Effector CD8-positive, alpha-beta T cell (primary cell): ENCODE measurements at places on chromosomes 13 and 19.

GRCh38 chr19:29410601-29411000 is 115.2 kb upstream of the VSTM2B start:
- no peak for DNase-seq

DNA sequence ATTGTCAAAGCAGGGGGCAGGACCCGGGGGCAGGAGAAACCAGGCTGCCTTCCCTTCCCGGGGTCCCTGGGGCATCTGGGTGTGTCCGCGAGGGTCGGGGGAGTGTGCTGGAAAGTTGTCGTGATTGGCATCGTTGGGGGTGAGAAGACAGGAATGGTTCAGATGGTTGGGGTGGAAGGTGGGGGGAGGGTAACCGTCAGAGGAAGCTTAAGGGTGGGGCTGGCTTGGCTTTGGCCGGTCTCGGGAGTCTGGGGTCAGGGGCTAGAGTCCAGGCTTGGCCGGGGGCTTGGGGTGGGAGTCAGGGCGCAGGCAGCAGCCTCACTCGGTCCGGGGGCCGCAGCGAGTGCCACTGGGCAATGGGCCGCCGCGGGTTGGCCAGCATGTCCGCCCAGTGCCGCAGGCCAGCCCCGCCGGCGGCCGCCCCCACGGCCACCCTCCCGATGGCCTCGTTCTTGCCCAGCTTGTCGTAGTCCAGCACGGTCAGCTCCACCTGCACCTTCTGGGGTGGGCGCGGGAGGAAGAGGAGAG is 6.8 kb upstream of the DNAAF3 start:
- DNase-seq = no peak

DNA sequence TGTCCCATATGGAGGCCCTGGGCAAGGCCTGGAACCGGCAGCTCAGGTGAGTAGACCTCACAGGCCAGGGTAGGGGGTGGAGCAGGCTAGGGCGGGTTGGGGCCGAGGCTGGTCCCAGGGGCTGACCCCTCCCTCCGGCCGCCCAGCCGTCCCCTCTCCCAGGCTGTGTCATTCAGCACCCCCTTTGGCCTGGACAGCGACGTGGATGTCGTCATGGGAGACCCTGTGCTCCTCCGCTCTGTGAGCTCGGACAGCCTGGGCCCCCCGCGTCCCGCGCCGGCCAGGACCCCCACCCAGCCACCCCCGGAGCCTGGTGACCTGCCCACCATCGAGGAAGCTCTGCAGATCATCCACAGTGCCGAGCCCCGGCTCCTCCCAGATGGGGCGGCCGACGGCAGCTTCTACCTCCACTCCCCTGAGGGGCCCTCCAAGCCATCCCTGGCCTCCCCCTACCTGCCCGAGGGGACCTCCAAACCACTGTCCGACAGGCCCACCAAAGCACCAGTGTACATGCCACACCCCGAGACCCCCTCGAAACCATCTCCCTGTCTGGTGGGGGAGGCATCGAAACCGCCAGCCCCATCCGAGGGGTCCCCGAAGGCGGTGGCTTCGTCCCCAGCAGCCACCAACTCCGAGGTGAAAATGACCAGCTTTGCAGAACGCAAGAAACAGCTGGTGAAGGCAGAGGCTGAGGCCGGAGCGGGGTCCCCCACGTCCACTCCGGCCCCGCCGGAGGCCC is 16.0 kb downstream of the CAMSAP3 start:
- no peak for DNase-seq

GRCh38 chr13:48976576-48977285 is 1.0 kb downstream of the FNDC3A start:
- no peak for DNase-seq

DNA sequence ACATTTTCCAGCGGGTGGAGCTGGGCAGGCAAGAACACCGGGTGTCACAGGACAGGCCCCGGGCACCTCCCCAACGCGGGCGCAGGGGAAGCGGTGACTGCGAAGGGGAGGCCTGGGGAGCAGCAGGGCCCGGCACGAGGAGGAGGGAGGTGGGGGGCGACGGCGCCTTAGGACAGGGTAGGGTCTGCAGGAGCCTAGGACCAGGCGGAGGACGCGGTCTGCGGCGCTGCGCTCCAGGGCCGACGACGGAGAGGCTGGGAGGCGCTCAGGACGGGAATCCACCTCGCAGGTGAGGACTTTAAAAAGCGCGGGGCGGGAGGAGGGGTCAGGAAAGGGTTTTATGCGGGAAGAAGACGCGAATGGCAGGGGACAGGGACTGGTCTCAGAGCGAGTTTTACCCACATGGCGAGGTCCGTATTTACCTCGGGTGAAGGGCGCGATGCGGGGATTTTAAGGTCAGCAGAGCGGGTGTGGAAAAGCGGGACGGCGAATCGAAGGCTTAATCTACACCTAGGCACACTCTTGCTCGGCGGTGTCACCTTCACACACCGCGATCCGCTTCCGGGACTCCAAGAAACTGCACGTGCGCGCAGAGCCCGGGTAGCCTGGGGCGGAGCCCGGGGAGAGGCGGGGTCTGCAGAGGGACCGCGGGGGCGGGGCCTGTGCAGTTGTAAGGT is 13.5 kb downstream of the ERVV-2 start:
- DNase-seq = no peak

GRCh38 chr19:40219721-40220276 is 1.6 kb upstream of the TTC9B start:
- DNase-seq = no peak

- DNase-seq = no peak
Measured at GRCh38 chr13:21897161-21897560, 226.3 kb downstream of the FGF9 start.

GRCh38 chr13:113962386-113962785 is 11.5 kb downstream of the C13orf46 start:
- DNase-seq = no peak

DNA sequence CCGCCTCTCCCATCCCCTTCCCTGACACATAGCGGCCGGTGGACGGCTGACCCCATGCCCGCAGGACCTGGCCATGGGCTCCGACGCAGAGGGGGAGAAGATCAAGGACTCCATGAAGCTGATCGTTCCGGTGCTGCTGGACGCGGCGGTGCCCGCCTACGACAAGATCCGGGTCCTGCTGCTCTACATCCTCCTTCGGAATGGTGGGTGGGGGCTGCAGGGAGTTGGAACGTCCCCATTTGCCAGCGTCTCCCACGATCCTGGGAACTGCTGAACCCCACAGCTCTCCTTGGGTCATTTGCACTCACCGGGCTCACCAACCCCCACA is 7.6 kb downstream of the STXBP2 start:
- DNase-seq = no peak

DNA sequence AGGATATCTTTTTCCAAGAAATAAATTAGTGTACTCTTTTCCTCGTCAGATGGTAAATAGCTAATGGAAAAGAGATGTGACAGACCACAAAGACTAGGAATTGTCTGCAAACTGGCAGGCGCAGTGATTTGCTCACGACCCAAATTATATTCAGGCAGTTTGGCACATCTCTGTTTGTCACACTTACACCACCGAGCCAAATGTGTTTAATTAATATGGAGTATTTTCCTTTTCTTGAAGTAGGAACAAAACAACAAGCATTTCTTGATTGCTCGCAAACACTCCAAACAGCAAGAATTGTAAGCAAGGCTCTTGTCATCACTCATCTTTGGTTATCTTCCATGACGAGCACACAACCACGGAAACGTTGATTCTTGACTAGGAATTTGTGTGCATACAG is 884.2 kb downstream of the PCDH9 start:
- DNase-seq = no peak
